Naive thymus-derived CD8-positive, alpha-beta T cell (primary cell): ENCODE measurements at places on chromosomes 3 and 15. TPM values are rescaled to one million over a fixed set of nuclear protein-coding genes. Genes with fewer than 3 reads are reported as not detected.

SH3GL3 gene
- not detected for total RNA-seq

ITIH4 gene
- total RNA-seq: 28.8 TPM

CLEC3B gene
- total RNA-seq: 1.4 TPM

CKMT1B gene
- not detected for total RNA-seq

RTP3 gene
- not detected for total RNA-seq

NPAP1 gene
- total RNA-seq: not detected

KLF15 gene
- total RNA-seq: 1.6 TPM

ACOX2 gene
- total RNA-seq: not detected

ALS2CL gene
- 9.1 TPM for total RNA-seq

P2RY14 gene
- total RNA-seq: not detected

HYKK gene
- total RNA-seq: 3.6 TPM

SLC22A14 gene
- not detected for total RNA-seq

SLC22A13 gene
- 1.0 TPM for total RNA-seq

MNS1 gene
- not detected for total RNA-seq

SLC49A4 gene
- 8.7 TPM for total RNA-seq

TMEM39A gene
- 28.5 TPM for total RNA-seq

CRYBG3 gene
- total RNA-seq: 2.9 TPM

IDH2 gene
- 29.6 TPM for total RNA-seq

ZBBX gene
- total RNA-seq: not detected

NR1I2 gene
- total RNA-seq: 0.86 TPM

ACVR2B gene
- total RNA-seq: 13.7 TPM

ISG20 gene
- 142 TPM for total RNA-seq

ISL2 gene
- not detected for total RNA-seq

MYZAP gene
- total RNA-seq: not detected

KNL1 gene
- 0.14 TPM for total RNA-seq

SERPINI2 gene
- not detected for total RNA-seq

CCR9 gene
- total RNA-seq: 1.9 TPM

HES1 gene
- not detected for total RNA-seq

PLSCR2 gene
- 0.31 TPM for total RNA-seq

DTWD1 gene
- total RNA-seq: 37.0 TPM

TM2D3 gene
- 87.9 TPM for total RNA-seq

GABRB3 gene
- total RNA-seq: not detected

LMAN1L gene
- 0.80 TPM for total RNA-seq

ECE2 gene
- not detected for total RNA-seq

PYGO1 gene
- total RNA-seq: not detected

MAN2A2 gene
- total RNA-seq: 139 TPM

GUCA1C gene
- not detected for total RNA-seq

KCNAB1 gene
- 0.23 TPM for total RNA-seq

ABHD6 gene
- total RNA-seq: 6.1 TPM

P2RY12 gene
- total RNA-seq: not detected

MINAR1 gene
- 0.41 TPM for total RNA-seq

ROBO1 gene
- total RNA-seq: 12.5 TPM

SNTN gene
- not detected for total RNA-seq

TAGLN3 gene
- not detected for total RNA-seq

MCTP2 gene
- 14.9 TPM for total RNA-seq

TMOD2 gene
- total RNA-seq: 21.0 TPM

GOLGA8T gene
- not detected for total RNA-seq

C2CD4B gene
- total RNA-seq: not detected

ERICH6 gene
- total RNA-seq: not detected

OR5K2 gene
- total RNA-seq: not detected

KATNBL1 gene
- 33.8 TPM for total RNA-seq

CNTN4 gene
- total RNA-seq: not detected

NANOGP8 gene
- total RNA-seq: not detected

ERC2 gene
- total RNA-seq: not detected

CCDC80 gene
- total RNA-seq: not detected

CPEB1 gene
- total RNA-seq: 3.2 TPM

SPATA12 gene
- total RNA-seq: not detected
